ENCODE measurements at places on chromosomes 11 and 22.
A peak's percentile ranks its signal among the peaks of the same experiment; 100 is the strongest.

DNA sequence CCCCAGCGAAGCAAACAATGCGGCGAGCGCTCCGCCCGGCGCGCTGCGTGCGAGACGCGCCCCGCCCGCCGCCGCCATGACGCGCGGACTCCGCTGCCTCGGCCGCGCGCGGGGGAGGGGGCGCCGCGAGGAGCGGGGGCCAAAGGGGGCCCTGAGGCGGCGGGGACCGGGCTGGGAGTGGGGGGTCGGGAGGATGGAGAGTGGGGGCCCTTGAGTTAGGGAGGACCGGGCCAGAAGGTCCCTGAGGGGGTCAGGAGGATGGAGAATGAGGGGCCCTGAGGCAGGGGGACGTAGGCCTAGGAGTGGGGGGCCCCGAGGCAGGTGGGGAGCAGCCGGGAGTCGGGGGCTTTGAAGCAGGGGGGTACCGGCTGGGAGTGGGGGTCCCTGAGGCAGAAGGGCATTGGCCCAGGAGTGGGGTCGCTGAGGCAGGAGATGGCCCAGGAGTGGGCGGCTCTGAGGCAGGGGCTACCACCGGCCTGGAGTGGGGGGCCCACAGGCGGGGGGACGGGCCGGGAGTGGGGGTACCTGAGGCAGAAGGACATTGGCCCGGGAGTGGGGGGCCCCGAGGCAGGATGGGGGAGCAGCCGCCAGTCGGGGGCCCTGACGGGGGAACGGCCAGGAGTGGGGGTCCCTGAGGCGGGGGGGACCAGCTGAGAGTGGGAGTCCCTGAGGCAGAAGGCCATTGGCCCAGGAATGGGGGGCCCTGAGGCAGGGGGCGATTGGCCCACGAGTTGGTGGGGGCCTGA is at the start of gene BRD1:
TSS of gene BRD1 (minus strand) at position 21 of the 746 bp plus-strand sequence. CDS start 3,556 bp downstream, outside the sequence.
- peak; percentile 21 for DNase-seq

GRCh38 chr11:87038235-87038977 is 672 bp downstream of the TMEM135 start:
- DNase-seq = peak; percentile 13

DNA sequence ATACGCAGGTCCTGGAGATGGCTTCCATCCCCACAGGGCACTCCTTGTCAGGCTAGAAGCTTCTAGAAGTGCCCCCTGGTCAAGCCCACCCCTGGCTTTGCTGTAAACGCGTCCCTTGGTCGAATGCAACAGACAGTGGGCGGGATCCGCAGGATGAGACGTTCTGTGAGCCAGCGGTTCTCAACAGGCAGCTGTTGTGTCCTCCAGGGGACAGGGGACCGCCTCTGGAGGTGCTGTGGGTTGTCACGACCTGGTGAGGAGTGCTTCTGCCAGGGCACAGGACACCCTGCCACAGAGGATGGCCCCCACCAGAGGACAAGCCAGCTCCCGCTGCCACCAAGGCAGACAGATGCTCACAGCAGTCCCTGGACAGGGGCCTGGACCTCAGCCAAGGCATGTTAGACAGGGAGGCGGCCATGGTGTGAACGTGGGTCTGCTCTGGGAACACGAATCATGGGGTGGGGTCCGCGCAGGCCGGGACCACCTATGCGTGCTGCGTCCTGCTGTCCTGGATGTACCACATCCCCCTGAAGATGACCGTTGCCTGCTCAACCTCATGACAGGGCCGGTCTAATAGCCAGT is 11.7 kb downstream of the CRELD2 start:
- DNase-seq = no peak

- no peak for DNase-seq
These were observed 50.3 kb downstream of the TBC1D22A start for GRCh38 chr22:46812788-46813187.

DNA sequence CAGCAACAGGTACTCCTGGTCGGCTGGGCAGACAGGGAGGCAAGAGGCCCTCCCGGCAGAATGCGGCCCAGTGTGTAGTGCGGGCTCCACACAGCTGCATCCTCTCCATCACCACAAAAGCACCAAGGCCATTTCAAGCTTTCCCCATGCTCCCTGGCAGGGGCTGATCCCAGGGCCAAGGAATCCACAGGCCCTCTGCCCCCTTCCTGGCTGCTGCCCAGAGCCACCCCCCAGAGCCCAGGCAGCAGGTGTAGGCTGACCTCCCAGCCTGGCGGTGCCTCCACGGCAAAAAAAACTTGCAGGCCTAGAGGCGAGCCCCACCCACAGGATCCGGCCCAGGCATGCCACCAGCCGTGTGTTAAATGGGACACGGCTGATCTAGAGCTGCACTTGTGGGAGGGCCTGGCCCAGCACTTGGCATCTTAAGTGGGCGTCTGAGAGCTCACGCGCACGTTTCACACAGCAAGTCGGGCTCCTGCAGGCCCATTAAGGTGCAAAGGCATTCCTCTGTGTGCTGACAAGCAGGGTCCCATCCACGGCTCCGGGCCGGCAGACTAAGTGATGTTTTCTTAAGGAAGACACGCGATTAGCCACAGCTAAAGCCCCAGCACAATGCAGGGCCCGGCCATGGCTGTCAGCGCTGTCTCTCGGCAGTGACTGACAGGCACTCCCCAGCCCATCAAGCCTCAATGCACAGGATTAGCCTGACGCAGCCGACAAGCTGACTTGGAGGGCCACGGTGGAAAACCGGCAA is 19.8 kb upstream of the GNB1L start:
- no peak for DNase-seq

GRCh38 chr11:74696500-74696899 is 34.7 kb downstream of the CHRDL2 start:
- DNase-seq = no peak

DNA sequence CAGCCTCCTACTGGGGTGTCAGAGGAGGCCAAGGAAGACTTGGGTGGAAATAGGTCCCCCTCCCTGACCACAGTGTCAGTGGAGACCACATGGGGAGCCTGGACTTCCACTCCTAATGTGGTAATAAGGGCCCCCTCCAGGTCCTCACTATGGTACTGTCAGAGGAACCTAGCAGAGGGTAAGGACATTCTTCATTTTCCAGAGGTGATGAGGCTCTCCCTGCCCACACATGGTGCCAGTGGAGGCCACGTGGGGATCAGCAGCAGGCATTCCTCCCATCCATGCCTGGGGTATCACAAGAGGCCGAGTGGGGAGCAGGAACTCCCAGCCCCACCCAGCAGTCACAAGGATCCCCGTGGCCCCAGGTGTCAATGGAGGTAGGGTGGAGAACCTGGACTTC is 6.5 kb upstream of the CLDN5 start:
- DNase-seq = no peak

DNA sequence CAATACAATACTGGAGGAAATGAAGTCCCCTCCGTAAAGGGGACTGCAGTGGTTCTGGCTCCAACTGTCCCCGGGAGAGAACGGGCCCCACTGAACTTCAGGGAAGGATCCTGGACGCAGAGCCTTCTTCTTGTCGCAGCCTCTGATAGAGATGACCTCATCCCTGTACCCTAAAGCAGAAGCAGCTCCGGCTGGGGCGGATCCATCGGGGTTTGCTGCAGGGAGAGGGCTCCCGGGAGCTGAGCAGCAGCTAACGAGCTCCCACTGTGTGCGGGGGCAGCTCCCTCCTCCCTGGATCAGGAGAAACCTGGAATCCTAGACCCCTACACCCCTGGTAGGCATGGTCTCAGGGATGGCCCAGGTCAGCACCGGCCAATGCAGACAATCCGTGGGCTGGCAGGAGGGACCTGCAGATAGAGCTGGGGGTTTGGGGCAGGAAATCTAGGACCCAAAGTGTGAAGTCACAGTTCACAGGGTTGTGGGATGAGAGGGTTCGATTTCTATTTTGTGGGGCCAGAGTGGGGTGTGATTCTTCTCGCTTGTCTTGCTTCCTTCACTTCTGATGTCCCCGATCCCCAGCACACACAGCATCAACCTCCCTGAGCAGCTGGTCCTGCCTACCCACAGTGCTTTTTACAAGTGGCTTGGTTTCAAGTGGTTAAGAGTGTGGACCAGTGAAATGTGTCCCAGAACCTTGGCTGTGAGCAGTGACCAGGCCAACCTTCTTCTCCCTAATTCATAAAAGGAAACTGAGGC is 12.9 kb downstream of the KIAA0930 start:
- DNase-seq = no peak

DNA sequence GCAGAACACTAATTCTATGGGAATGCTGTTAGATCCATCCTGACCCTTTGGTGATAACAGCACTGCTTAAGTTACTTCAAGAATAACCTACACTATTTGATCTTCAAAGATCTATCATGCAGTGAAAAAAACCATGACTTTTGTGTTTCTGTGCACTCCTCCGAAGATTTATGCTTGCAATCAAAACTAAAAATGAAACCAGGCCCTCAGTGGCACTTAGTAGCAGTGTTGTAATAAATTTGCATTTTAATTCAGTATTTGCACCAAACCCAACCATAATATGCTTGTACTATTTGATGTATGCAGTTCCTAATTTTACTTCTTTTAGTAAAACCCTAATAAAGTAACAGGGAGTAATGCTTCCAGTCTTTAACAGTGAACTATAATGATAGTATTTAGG is 130.7 kb downstream of the SOX6 start:
- no peak for DNase-seq

- no peak for DNase-seq
These were observed 61.3 kb upstream of the NARS2 start for GRCh38 chr11:78635814-78636506.

DNA sequence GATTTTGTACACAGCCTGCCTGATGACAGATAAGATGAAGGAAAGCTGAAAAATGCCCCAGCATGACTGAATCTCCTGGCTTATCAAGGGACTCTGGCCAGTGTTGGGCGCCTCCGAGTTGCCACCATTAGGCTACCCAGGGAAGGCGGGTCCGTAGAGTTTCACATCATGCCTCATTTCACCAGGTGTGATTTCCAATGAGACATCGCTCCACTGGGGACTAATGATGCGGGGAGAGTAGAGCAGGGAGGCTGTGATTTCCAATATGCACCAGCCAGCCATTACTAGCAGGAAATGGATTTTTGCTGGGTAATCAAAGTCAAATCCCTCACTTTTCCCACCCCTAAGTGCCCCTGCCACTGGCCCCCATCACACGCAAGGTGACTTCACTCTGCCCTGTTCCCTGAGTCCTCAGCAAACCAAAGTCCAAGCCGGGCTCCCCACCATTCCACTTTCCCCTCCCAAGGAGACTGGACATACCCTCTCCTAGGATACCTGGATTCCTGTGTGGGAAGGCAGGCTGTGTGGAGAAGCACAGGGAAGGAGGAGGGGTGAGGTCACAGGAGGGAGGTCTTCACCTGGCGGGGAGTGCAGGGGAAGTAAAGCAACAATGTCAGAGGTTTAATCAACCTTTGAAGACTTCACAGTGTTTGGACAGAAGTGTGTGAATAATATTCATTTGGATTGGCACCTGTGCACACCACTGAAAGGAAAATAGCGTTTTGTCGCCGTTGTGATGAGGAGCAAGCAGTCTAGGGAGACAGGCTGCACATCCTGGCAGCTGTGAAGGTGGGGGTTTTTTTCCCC is 613.3 kb upstream of the CADM1 start:
- DNase-seq = no peak
